ENCODE measurements at places on chromosomes 16 and 17.

- DNase-seq = peak; percentile 81
Measured at GRCh38 chr17:46782250-46782953, 36.1 kb downstream of the WNT3 start.

- DNase-seq = no peak
Measured at GRCh38 chr17:13016881-13017654, 759 bp downstream of the ELAC2 start.

DNA sequence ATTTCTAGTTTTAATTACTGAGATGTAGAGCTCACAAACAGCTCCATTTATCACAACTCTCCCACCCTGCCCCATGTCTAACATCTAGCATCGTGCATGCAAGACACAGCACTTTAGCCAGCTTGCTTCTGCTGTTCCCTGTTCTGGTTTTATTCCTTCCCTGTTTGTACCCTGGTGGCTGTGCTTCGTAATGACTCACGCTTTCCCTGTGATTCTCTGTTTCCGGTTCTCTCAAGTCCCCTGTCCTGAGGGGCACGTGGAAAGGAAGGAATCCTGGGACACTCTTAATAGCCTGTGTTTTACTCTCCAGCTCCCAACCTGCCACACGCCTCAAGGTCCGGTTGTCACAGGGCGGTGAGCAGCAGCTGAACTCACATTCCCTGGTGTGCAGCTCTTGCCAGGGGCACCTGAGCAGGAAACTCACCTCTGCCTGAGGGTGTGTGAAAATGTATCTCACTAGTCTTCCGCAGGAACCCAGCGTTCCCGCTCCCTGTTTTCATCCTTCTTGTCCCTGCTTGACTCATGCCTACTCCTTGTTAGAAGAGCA, 10.6 kb downstream of the SHISA6 start:
- DNase-seq = no peak

- DNase-seq = peak; percentile 53
Measured at GRCh38 chr16:27179500-27180072, 23.7 kb upstream of the KDM8 start.

DNA sequence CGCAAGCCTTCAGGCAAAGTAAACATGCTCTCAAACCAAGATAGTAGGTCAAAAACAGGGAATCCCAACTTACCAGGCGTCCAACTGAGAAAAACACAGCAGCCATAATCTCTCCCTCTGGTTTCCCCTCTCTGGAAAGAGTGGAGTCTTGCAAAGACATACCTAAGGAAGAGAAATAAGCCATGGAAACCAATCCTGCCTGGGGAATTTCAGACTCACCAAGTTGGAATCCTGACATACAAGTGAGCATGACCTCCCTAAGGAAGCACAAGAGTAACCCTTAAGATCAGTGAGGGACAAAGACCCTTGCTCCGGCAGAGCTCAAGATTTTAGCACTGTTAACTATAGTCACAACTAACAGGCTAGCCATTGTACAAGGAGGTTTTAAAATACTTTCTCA, 4.1 kb downstream of the ZNF624 start:
- DNase-seq = no peak

DNA sequence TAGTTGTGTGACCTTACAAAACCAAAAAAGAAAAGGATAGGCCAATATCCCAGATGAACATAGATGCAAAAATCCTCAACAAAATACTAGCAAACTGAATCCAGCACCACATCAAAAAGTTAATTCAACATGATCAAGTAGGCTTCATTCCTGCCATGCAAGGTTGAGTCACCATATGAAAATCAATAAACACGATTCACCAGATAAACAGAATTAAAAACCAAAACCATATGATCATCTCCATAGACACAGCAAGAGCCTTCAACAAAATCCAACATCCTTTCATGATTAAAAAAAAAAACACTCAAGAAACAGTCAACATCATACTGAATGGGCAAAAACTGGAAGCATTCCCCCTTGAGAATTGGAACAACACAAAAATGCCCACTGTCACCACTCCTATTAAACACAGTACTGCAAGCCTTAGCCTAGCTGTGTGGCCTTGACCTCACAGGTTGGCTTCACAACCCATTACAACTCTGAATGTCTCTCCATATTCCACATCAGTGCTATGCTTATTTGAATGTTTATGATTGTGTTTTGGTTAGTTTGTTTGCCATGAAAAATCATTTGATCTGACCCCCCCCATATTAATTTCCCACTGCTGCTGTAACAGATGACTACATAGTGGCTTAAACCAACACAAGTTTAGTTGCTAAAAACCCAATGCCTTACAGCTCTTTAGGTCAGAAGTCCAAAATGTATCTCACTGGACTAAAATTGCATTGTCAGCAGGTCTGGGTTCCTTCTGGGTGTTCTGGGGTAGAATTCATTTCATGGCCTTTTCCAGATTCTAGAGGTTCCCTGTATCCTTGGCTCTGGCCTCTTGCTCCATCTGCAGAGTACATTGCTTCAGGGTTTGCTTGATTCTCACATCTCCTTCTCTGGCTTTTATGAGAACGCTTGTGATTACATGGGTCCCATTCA, 257.1 kb upstream of the DYNLRB2 start:
- DNase-seq = no peak

GRCh38 chr17:43587647-43588046, 41.5 kb upstream of the ETV4 start:
- DNase-seq = no peak

- no peak for DNase-seq
Measured at GRCh38 chr16:54210452-54211125, 76.0 kb downstream of the IRX3 start.

DNA sequence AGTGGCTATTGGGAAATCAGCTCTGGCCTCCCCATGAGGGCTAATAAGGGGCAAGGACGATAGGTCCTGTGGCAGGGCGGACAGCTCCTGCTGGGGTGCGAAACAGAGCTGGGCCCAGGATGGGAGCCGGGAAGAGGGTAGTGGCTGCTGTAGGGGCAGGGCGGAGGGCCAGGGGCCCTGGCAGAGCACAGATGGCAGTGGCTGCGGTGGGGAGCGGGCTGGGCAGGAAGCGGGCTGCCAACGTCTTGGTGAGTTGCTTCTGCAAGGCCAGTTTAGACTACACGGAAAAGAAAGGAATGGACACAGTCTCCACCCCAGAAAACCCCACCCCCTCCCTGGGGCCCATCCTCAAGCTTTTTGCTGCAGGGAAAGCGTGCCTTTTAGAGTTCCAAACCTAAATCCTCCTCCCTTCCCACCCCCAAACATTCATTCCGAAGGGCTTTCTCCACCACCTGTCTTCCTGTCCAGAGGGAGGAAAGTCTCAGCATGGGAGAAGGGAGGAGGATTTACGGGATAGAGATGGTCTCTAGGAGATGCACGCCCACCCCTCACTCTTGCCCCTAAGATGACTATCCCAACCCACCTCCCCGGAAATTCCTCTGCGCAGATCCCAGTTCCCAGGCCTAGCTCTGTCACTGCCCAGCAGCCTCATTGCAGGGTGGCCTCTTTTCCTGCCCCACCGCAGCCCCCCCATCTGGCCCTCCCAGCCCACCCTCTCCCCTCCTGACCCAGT, 7.1 kb downstream of the NKIRAS2 start:
- no peak for DNase-seq

GRCh38 chr17:40024901-40025300, 9.7 kb downstream of the CSF3 start:
- no peak for DNase-seq

- peak; percentile 66 for DNase-seq
Measured at GRCh38 chr17:46841561-46842379, 9.6 kb upstream of the WNT9B start.

- DNase-seq = no peak
Measured at GRCh38 chr16:30992276-30992780, 7.3 kb downstream of the HSD3B7 start.

DNA sequence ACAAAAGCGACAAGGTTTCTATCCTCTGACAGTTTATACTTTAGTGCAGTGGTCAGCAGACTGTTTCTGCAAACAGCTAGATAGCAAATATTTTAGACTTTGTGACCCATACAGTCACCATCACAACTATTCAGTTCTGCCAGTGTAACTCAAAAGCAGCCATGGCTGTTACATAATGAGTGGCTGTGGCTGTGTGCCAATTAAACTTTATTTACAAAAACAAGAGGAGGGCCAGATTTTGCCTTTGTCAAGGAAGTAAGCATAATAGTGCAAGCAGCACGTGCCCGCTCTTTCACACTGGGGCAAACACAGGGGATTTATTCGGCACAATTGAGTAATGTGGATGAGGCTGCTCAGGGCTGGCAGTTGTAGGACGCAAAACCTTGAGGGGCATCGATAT, 551.5 kb downstream of the MAF start:
- DNase-seq = no peak

DNA sequence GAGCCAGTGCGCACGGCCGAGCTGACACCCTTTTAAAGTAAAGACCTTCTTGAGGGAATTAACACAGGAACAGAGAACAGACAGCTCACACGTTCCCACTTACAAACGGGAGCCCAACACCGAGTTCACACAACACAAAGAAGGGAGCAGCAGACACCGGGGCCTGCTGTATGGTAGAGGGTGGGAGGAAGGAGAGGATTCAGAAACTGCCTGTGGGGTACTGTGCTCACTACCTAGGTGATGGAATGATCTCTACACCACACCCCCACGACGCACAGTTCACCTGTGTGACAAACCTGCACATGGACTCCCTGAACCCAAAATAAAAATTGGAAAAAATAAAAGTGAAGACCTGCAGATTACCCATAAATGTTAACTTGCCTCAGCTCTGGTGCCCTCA, 32.5 kb downstream of the TMC6 start:
- no peak for DNase-seq

DNA sequence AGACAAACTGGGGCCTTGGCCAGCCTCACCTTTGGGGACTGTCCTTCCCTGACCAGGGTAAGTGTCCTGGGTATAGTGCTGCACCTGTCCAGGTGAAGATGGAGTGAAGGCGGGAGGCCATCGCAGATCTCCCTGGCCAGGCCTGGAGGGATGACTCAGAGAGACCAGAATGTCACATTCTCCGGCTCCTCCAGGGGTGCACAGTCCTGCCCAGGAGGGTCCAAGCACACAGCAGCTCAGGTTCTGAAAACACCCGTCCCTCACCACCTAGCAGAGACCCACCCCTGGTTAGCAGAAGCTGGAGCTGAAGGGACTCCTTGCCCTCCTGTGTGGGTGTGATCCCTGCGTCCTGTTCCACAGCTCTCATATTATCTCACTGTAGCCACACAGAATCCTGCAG, 21.9 kb downstream of the FA2H start:
- DNase-seq = no peak

- DNase-seq = no peak
Measured at GRCh38 chr17:66726371-66726770, 108.5 kb upstream of the CACNG5 start.

DNA sequence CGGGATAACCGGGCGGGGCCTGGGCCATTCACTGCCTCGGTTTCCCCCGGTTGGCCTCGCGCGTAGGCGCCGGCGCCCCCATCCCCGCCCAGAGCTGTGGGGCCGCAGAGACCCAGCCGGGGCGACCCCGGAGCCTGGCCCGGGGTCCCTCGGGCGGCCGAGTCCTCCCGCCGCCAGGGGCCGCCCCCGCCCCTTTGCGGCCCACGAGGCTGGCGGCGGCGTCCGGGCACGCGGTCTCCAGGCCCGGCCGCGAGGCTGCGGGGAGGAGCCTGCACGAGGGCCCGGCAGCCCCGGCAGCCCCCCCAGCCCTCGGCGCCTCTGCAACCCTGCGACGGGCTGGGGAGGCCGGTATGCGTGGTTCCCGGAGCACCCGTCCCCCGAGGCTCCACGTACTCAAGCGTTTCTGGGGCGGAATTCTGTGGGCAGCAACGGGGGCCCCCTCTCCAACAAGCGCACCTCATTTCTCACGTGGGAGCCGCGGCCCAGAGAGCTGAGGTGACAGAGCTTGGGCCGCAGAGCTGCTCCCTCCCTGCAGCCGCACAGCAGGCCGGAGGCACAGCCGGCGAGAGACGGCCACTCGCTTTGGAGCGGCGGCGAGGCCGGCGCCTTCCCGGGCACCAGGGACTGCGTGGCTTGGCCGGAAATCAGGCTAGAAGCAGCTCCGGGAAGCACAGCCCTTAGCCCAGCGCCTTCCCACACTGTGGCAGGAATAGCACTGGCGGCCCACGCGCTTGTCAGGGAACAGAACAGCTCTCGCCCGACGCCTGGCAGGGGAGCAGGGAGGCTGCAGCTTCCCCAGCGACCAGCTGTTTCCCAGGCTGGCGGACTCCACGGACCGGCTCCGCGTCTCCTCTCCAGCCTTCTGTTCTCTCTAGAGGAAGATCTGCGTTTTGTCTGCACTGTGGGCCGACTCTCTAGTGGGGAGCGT, 867 bp upstream of the LIMD2 start:
- no peak for DNase-seq

DNA sequence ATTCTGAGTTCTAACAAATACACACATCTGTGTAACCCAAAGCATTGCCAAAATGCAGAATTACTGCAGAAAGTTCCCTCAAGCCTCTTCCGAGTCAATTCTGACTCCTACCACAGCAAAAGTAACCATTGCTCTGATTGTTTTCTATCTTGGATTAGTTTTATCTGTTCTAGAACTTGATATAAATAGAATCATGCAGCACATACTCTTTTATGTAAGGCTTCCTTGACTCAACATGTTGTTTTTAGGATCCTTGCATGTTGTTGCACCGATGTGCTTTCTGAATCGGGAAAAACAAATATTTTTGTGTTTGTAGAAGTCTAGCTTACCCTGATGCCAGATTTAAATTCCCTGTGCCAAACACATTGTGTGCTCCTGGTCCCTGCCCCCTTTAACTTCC, 140.4 kb downstream of the CDH13 start:
- no peak for DNase-seq

GRCh38 chr17:16962804-16963203, 9.1 kb downstream of the TNFRSF13B start:
- DNase-seq = no peak

DNA sequence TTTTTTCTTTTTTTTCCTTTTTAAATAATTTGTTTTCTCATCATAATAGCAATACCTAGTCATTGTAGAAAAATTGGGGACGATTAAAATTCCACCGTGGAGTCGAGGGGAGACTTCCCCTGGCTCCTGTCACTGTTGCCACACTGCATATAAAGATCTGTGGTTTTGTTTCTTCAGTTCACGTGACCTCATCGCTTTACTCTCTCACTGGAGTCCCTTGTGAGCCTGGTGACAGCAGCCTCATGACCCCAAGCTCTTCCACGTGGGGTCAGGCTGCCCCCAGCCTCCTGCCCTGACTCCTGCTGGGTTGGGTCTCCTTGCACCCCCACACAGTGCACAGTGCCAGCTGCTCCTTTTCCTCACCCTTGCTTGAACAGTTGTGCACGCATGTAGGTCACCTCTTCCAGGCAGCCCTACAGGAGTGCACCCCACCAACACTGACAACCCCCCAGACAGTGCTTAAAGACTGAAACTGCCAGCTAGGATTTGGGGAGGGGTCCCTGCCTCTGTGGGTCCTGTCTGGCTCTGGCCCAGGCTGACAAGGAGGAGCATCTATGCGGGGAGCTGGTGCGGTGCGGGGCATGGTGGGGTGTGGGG, 7.3 kb upstream of the METRNL start:
- no peak for DNase-seq

GRCh38 chr17:5775098-5775497, 190.8 kb upstream of the NLRP1 start:
- no peak for DNase-seq

GRCh38 chr17:41660221-41660711, 28.4 kb upstream of the EIF1 start:
- DNase-seq = no peak
